ENCODE measurements at places on chromosomes 3 and 15. TPM values are rescaled to one million over a fixed set of nuclear protein-coding genes. Genes with fewer than 3 reads are reported as not detected.

Gene KIF23
- 39.0 TPM for total RNA-seq

Gene HYAL1
- total RNA-seq = 6.7 TPM

Gene PEX11A
- total RNA-seq = 14.0 TPM

Gene EXD1
- total RNA-seq = 0.39 TPM

Gene AGTR1
- 0.80 TPM for total RNA-seq

Gene PP2D1
- total RNA-seq = 0.78 TPM

Gene MKRN2OS
- total RNA-seq = 1.2 TPM

Gene ZNF620
- 9.7 TPM for total RNA-seq

Gene TFRC
- total RNA-seq = 148 TPM

Gene MCTP2
- total RNA-seq = 43.0 TPM

Gene TIGIT
- 1.6 TPM for total RNA-seq

Gene STX19
- total RNA-seq = 0.41 TPM

Gene SEMA4B
- 17.5 TPM for total RNA-seq

Gene MEGF11
- total RNA-seq = 15.7 TPM

Gene CLDN16
- total RNA-seq = not detected

Gene PROK2
- total RNA-seq = not detected

Gene CCDC9B
- 0.87 TPM for total RNA-seq

Gene CADM2
- total RNA-seq = 18.6 TPM

Gene CCRL2
- total RNA-seq = not detected

Gene IMPG2
- 0.77 TPM for total RNA-seq

Gene MRPS22
- total RNA-seq = 64.6 TPM

Gene GOLGA8J
- 0.13 TPM for total RNA-seq

Gene CXCR6
- 0.36 TPM for total RNA-seq

Gene POC1A
- total RNA-seq = 1.1 TPM

Gene IL20RB
- total RNA-seq = 1.1 TPM

Gene TM6SF1
- not detected for total RNA-seq

Gene PIERCE2
- total RNA-seq = 8.0 TPM

Gene FBXO40
- total RNA-seq = 0.07 TPM

Gene CACNA2D2
- 6.5 TPM for total RNA-seq

Gene VEPH1
- 1.5 TPM for total RNA-seq

Gene TEX9
- total RNA-seq = 20.0 TPM

Gene SLC9C1
- total RNA-seq = not detected

Gene NUSAP1
- 1.5 TPM for total RNA-seq

Gene HPS3
- 9.8 TPM for total RNA-seq

Data from motor neuron (in vitro differentiated cells).